ENCODE measurements at places on chromosomes 3 and 15.

- DNase-seq = no peak
These were observed 22.6 kb downstream of the PLA2G4D start for GRCh38 chr15:42071717-42072116.

DNA sequence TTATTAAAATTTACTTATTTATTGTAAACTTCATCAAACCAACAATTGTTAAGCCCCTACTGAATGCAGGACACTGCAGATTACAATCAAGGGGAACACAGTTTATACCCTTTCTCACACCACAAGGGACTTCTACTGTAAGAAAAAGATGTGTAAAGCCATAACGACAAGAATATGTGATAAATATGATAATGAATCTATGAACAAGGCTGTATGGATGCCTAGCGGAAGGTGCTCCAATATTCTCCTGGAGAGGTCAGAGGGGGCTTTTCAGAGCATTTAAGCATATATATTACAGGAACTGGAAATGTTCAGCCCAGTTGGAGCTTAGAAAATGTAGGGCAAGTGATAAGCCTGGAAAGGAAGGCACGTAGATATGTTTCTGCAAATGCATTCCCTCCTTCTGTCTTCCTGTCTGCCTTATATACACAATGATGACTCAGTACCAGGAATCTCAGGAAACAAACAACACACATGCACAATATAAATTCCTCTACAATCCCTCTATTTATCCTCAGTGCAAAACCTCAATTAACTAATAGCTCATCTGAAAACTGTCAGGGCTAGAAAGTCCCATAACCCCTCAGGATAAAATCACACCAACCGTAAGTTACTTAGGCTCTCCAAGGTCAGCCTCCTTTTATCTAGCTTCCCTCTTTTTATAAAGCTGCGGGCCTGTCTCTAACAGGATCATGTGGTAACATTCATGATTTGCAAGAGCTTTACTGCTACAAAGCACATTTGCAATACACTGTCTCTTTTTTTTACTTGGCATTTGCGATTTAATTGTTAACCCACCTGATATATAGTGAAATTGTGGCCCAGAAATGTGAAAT, 393.1 kb downstream of the LPP start:
- no peak for DNase-seq

DNA sequence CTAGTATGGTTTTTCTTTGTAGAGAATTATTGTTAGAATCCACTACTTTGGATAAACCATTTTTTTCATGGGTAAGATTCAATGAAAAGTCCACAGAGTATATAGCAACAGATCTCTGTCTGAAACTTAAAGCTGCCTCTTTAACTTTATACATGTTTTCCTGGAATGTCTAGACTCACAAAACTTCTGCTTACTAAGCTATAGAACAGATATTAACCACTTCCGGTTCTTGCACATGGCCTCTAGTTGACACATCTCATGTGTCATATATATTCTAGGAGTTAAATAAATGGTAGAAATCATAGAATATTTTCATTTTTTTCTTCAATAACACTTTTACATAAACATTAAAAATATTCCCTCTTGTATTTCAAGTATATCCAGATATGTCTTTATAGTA, 1693.9 kb downstream of the SI start:
- no peak for DNase-seq

DNA sequence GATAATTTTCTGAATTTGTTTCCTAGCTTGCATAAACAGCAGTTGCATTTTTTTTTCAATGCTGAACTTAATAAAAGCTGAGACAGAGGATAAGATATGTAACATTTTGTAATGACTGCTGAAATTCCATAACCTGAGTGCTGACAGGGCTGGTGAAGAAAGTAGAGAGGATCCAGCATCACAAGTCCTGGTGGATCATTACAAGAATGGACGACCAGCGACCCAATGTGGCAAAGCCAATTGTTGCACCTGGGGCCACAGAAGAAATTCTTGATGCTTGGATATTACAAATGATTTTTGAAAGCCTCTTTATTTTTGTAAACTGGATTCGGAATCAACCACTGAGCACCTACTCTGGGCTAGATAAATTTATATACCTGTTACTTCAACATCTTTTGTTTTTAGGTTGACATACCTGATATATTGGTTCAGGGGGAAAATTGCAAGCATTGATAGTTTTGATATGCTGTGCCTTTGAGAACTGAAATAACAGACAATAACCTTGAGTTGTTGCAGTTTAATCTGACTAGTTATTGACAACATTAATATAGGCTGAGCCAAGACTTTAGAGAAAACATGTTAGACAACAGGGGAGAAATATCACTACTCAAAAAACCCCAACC, 3.9 kb upstream of the ACTL6A start:
- peak; percentile 42 for DNase-seq

- no peak for DNase-seq
These were observed 2.3 kb downstream of the GLYCTK start for GRCh38 chr3:52289747-52290595.

DNA sequence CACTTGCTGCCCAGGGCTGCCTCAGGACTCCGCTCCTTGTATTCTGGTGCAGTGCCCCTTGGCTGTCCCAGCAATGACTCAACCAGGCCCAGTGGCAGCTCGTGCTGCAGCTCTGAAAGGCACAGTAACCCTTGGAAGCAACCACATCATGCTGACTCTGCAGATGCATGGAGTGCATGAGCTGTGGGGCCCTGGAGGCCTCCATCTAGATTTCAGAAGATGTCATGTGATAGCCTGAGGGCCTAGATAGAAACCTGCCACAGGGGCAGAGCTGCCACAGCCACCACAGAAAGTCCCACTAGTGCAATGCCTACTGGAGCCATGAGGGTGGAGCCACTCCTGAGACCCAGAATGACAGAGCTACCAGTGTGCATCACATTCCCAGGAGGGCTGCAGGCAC, 117.1 kb upstream of the SMAD3 start:
- DNase-seq = peak; percentile 42

- DNase-seq = no peak
These were observed 157.2 kb downstream of the DCLK3 start for GRCh38 chr3:36606871-36607765.

DNA sequence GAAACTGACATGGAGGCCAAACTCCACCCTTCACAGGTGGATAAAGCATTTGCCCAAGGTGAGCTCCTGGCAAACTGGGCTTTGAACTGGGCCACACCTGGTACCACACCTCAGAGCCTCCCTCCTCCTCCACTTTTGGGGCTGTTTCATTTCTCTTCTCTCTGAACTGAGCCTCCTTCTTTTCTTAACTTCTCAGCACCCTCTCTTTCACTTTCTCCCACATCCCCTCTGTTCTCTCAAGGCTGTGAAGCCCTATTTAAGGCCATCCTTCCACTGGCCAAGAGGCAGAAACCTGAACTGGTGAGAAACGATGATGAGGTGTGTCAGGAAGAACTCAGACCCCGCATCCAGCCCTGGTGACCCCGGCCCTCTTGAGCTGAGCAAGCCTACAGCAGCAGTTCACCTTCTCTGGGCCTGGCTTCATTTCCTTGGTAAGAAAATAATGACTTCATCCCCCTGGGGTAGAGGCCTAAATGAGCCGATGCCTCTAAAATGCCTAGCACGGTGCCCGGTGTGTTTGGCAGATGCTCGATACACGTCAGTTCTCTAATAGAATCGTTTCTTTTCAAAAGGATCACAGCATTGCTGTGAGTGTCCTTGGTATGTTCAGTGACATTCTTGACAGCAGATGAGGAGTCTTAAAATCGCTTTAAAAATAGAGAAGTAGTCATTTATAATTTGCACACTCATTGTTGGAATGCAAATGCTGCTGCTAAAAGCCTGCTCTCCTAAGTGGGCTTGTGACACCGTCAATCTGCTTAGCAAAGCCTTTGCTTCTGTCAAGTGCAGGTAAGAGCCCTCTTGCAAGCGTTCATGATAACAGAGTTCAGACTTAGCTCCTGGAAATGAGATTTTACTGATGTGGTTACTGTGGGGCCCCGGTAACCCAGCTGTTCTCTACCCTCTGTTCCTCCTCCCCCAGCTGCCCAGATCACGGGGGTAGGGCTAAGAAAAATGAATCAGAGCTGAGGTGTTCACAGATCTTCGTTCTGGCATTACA, 97.7 kb upstream of the ATP2B2 start:
- no peak for DNase-seq

- DNase-seq = no peak
These were observed 91.5 kb downstream of the ATG7 start for GRCh38 chr3:11363715-11364114.

GRCh38 chr15:80948651-80949292, 40.8 kb downstream of the MESD start:
- DNase-seq = no peak

- no peak for DNase-seq
These were observed 7.6 kb upstream of the TMEM44 start for GRCh38 chr3:194640829-194641228.

GRCh38 chr3:145882436-145882835, 278.5 kb downstream of the PLOD2 start:
- DNase-seq = no peak

DNA sequence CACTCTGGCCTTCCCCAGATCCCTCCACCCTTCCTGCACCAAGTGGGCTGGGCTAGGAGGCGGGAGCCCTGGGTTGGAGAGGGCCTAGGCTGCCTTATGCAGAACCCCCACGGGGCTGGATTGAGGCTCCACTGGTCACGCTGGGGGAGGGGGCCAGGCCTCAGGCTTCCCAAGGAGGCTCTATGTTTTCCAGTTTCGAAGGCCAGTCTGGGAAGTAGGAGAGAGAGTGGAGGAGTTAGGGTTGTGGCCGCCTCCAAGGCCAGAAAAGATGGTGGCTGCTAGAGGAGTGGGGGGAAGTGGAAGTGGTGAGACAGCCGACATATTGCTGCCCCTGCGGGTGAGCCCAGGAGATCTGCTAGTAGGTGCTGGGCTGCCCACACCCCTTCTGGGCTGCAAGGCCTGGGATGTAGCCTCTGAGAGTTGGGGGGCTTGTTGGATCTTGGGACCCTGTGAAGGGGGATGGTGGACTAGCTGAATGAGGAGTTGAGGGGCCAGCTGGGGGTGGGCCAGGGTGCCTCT, 1.2 kb downstream of the GNAI2 start:
- no peak for DNase-seq

DNA sequence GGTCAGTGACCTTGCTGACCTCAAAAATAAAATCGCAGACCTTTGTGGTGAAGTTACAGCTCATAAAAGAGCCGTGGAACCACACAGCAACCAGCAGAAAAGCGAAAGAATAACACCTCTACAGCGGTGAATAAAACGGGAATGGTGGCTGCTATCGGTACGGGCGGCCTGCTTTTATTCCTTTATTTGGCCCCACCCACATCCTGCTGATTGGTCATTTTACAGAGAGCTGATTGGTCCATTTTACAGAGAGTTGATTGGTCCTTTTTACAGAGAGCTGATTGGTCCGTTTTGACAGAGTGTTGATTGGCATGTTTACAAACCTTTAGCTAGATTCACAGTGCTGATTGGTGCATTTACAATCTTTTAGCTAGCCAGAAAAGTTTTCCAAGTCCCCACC, 80.7 kb upstream of the ATP10A start:
- no peak for DNase-seq

GRCh38 chr3:131353986-131354385, 27.6 kb upstream of the NUDT16 start:
- no peak for DNase-seq

- DNase-seq = no peak
These were observed 60.5 kb upstream of the ARRDC4 start for GRCh38 chr15:97899981-97900380.

DNA sequence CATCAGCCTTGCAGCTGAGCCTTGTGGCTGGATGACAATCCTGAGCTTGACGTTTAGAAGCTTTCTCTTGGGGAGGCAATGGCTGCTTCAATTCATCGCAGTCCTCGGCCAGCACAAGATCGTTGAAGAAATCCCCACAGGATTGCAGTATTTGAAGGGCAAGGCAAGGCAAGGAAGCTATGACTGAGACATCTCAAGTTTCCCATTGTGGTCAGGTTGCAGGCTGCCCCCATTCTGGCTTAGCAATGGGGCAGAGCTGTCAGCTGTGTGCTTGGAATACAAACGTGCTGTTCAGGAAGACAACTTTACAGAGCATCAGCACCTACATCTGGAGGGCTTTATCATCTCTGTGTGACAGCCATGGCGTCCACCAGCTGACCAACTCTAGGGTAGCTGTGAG, 275.9 kb upstream of the TBL1XR1 start:
- no peak for DNase-seq

- DNase-seq = no peak
These were observed 106.7 kb downstream of the C3orf70 start for GRCh38 chr3:185046164-185046515.

- DNase-seq = no peak
These were observed 612.8 kb upstream of the AGTR1 start for GRCh38 chr3:148084931-148085330.

DNA sequence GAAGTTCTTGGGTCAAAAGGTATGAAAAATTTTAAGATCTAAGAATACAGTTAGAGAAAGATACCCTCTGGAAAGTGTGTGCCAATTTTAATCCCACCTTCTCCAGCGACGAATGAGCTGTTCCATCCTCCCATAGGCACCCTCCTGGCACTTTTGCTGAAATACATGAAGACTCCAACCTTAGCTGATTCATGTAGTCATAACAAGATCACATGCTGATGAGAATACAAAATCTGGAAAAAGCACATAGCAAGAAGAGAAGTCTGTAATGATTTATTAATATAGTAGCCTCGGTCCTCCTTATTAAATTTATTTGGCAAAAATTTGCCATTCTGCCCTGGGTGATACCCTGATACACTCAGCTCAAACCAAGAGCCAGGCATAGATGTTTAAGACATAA, 88.9 kb downstream of the CCR1 start:
- DNase-seq = no peak

- DNase-seq = no peak
These were observed 41.3 kb downstream of the ETV5 start for GRCh38 chr3:186067360-186068242.

DNA sequence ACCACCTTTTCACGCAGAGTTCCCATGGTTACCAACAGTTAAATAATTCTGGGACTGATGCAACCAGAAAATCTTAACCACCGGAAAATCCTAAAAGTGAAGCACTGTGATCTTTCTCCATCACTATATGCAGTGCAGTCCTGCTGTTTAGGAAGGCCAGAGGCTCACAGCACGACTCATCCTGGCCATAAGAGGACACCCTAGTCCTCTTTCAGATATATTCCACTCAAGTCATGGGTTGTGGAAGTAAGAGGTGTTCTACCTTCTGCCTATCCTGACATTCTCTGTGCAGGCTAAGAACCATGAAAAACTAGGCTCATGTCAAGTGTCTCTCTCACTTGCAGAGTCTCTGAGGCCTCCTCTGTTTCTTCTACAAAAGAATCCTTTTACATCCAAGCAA, 67.2 kb downstream of the DHX30 start:
- no peak for DNase-seq

- no peak for DNase-seq
These were observed 53.9 kb upstream of the ZBED2 start for GRCh38 chr3:111648991-111649579.

DNA sequence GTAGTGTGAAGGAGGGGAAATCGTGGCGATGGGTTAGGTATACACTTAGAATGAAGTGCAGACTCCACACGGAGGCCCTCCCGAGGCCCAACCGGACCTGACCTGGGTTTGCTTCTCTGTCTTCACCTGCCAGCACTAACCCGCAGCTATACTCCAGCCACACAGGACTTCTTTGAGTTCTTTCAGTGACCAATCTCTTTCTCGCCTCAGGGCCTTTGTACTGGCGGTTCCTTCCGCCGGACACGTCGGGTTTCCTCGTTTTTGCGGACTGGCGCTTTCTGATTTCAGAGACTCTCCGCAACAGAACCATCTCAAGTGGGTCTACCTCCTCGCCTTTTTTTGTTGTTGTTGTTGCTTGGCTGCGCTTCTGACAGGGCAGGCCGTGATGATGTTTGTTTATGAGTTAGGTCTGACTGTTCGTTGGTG, at the start of gene NEIL1:
Gene NEIL1, plus strand, starts transcription at position 244 of the 426 bp plus-strand sequence. CDS start 1,867 bp downstream, outside the sequence.
- DNase-seq = no peak
